ENCODE measurements at places on chromosomes 2 and 18.

DNA sequence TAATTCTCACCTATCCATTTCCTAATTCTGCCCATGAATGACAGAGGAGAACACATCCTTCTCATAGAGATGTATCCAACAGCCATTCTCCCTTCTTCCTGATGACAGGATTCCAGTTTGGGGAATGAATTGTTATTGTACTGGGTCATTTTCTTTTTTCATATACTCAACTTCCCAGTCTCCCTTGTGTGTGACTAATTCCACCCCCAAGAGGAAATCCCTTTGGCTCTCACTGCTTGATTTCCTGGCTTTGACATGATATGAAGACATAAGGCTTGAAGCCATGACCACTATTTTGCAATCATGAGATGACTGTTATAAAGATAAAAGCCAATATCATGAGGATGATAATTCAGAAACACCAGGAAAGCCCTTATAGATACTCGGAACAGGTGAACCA lies 384.7 kb upstream of the ACVR2A start:
- DNase-seq: no peak

DNA sequence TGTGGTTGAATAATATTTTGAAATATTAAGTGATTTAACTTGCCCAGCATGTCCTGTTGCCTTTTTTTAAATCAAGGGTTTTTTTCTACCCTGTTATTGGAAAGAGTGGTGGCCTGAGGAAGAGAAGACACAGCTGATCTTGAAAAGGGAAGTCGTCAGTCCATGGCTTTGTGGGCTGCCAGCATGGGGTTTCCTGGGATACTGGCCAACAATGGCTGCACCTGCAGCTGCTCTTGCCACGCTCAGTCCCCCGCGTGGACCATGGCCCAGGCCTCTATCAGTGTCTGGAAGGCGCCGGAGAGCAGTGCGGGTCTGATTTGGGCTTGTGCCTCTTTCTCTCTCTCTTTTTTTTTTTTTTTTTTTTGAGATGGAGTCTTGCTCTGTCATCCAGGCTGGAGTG lies 99.3 kb downstream of the ASB1 start:
- DNase-seq: no peak

- DNase-seq: no peak
Observed at GRCh38 chr2:23615216-23616020, 230.4 kb downstream of the KLHL29 start.

- DNase-seq: peak; percentile 13
Observed at GRCh38 chr2:174699993-174700766, 64.1 kb downstream of the CHRNA1 start.

DNA sequence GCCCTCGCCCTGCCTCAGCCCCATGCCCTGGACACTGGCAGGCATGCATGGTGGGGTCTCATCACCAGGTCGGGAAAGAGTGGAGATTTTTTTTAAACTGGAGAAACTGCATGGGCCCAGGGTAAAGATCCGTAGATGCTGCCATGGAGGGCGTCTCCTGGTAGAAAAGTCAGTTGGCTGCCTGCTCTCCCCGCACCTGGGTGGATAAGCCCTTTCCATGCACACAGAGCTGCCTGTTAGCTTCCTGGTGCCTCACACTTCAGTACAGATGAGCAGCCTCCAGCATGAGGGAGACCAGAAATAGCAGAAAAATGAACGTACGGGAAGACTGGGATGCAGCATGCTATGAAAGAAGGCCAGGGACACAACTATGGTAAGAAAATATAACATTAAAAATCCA lies 92.0 kb downstream of the ASAP2 start:
- no peak for DNase-seq

- peak; percentile 5 for DNase-seq
Observed at GRCh38 chr2:237195396-237196120, 109.9 kb downstream of the COPS8 start.

GRCh38 chr2:203498161-203498560 lies 36.9 kb downstream of the RAPH1 start:
- DNase-seq: no peak

GRCh38 chr18:36381075-36381474 lies 83.6 kb downstream of the FHOD3 start:
- no peak for DNase-seq

DNA sequence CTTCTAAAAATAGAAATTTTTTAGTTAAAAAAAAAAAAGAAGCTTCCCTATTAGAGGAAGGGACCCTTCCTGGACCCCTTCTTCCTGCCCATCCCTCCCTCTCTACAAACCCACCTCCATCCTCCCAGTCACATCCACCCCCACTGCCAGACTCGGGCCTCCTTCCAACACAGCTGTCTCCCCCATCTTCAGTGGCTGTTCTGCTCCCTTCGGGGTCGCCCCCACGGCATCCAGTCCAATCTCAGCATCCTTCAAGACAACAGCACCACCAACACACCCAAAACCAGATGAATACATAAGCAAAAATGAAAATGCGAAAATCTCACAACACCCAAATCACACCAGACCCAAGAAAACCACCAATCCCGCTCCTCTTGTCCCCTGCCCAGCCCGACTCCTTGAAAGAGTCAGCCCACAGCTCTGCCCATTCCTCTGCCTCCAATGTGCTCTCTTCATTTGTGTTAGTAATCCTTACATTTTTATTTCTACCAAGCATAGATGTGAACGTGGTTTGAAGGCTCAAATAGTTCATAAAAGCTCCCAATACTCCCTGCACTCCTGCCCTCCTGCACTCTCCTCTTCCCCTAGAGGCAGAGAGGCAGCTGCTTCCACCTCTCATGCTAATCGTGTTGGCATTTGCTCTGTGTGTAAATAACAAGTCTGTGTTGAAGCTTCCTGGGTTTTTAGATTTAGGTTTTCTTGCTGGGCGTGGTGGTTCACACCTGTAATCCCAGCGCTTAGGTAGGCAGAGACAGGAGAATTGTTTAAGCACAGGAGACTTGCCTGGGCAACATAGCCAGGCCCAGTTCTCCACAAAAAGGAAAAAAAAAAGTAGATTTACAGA lies 37.0 kb downstream of the MAL start:
- DNase-seq: no peak

GRCh38 chr2:201933792-201934237 lies 99.8 kb upstream of the FZD7 start:
- DNase-seq: no peak

- no peak for DNase-seq
Observed at GRCh38 chr18:76315722-76316230, 179.3 kb downstream of the ZNF516 start.

DNA sequence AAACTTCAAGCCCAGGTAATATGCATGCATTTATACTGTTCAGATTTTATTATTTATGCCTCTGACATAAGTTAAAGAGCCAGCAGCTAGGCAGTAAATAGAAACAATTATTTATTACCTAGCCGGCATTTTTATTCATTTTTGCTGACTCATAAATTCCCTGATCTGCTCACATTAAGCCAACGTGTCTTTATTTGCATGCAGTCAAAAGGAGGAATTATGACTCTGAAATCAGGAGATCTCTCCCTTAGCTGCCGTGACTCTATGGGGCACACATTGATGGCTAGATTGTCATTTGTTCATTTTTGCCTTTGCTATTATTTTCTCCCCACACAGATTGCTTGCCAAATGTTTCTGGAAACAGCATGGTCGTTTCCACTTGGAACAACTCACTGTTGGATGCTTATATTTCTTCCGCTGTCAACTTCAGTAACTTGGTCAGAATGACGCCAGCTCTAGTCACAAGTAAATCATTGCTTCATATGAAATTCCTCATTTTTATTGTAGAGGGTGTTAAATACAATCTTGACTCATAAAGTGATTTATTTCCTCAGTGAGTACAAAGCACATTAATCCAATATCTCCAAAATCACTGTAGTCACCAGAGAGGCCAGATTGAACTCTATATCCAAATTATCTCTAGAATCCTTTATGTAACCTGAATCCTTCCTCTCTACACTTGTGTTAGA lies 15.9 kb upstream of the ZBTB14 start:
- DNase-seq: no peak

- no peak for DNase-seq
Observed at GRCh38 chr2:134875309-134875708, 36.9 kb downstream of the ACMSD start.

- no peak for DNase-seq
Observed at GRCh38 chr2:196361606-196362326, 190.4 kb upstream of the STK17B start.

DNA sequence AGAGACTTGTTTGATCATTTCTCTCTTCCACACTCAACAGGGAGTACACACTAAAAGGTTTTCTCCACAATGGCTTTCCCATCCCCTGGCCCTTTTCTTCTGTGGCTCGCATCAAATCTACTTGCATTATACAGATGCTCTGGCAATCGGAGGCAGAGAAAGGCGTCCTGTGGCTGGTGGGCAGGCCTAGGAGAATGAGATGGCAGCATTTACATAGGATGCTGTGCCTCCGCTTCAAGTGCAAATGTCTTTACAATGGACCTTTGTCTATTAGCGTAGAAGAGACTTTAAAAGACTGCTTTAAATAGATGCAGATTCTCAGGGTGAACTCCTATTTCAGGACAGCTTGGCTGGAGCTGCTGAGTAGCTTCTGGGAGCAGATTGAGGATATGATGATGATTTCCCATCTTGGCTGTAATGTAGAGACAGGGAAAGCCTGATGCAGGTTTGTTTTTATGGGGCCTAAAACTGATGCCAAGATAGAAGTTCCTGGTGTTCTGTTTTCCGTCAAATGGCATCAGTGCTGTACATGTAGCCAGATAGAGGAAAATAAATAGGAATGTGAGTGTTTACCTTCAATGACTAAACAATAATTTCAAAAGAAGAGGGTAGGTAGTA lies 423.4 kb downstream of the RND3 start:
- DNase-seq: no peak

- DNase-seq: no peak
Observed at GRCh38 chr2:173740639-173741038, 224.5 kb downstream of the SP3 start.

GRCh38 chr2:30213907-30214463 lies 17.3 kb upstream of the LBH start:
- no peak for DNase-seq

DNA sequence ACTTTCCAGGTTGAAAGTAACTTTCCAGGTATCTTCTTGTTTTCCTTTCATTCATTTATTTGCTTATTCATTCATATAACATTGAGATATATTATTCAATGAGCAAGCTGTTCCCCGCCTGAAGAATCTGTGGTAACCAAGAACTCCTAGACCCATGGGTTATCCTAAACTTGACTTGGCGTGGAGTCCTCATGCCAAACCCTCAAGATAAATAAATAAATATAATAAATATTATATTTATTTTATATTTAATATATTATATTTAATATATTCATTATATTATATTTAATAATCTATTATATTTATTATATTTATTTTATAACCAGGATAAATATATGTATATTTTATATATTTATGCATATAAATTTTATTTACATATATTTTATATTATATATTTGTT lies 674.8 kb downstream of the SUCLG1 start:
- DNase-seq: no peak

DNA sequence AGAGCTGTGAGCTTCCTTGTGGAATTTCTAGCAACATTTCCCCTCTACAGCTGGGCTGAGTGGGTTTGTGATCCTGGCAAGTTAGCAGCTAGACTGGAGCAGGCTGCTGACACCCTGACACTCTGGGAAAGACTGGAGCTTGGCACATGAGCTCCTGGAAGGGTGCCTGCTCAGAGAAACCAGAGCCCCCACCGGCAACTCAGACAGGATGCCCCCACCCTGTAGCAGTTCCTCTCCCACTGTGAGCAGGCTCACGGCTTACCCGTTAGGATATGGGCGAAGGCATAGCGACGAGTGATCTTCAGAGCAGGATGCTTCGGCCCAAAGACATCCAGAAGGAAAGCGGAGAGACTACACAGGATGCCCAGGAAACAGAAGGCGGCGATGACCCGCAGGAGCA lies 11.2 kb downstream of the TMEM127 start:
- DNase-seq: no peak

DNA sequence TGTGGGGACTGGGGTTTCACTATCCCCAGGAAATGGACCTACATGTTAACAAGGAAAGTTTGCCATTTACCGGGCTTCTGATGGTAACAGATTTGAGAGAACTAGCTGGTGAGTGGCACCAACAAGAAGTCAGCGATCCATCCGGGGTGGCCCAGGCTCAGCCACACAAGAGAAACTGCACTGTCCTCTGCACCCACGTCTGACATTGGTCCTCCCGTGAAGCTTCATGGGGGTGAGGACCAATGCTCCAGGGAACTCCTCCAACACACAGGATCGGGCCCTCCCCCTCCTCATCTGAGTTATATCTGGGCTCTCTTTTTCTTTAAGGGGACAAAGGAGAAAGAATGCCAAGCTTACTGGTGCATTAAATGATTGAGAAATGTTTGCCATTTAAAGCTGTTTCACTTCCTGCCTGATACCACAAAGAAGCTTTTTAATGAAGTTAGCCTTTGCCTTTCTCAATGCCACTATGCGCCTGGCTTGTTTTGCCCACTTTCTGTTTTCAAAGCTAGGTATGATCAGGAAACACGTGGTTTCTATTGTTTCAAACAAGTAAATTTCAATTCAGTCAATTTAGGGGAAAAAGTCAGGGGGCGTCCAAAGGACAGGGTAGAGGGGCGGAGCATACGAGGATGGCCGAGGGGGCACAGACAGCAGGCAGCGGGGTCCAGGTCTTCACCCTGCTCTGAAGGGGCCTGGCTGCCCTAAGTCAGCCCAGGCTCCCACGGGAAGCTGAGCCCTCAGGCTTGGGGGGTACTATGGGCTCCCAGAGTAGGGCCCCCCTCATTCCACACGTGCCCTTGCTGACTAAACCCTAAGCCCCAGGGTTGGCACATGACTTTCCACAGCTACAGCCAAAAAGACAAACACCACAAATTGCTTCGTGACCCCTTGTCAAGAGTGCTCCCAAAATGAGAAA lies 204.0 kb upstream of the ID2 start:
- DNase-seq: no peak

GRCh38 chr2:200788121-200788718 lies 23.5 kb upstream of the BZW1 start:
- no peak for DNase-seq

DNA sequence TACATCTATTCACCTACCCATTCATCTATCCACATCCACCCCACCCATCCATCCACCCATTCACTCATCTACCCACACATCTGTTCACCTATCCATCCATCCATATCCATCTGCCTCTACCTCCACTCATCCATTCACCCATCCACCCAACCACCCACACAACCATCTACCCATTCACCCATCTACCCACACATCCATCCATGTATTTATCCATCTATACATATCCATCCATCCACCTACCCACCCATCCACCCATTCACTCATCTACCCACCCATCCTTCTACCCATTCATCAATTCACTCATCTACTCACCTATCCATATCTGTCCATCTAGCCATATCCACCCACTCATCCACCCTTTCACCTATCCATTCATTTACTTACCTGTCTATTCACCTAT lies 187.6 kb downstream of the ASB1 start:
- DNase-seq: no peak

GRCh38 chr2:171991027-171991426 lies 8.7 kb upstream of the METAP1D start:
- no peak for DNase-seq

DNA sequence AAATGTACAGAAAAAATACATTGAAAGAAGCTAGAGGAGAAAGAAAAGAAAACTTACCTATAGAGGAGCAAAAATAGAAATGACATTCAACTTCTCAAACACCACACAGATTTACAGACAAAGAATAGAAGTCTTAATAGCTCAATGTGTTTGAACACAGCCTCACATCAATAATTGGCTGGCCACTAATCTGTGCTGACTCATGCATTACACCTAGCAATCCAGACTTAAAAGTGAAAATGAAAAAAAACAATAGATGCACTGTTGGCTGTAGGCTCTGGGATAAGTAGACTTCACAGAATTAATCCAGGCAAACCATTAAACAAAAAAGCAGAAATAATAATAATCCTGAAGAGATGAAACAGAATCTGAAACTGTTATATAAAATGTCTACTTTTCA lies 961.3 kb upstream of the CELF4 start:
- DNase-seq: no peak

- no peak for DNase-seq
Observed at GRCh38 chr2:95296011-95296410, 1.1 kb upstream of the KCNIP3 start.

Data from NCI-H510A (cell line).